ENCODE measurements at places on chromosomes 16 and 17.
A peak's percentile ranks its signal among the peaks of the same experiment; 100 is the strongest.

DNA sequence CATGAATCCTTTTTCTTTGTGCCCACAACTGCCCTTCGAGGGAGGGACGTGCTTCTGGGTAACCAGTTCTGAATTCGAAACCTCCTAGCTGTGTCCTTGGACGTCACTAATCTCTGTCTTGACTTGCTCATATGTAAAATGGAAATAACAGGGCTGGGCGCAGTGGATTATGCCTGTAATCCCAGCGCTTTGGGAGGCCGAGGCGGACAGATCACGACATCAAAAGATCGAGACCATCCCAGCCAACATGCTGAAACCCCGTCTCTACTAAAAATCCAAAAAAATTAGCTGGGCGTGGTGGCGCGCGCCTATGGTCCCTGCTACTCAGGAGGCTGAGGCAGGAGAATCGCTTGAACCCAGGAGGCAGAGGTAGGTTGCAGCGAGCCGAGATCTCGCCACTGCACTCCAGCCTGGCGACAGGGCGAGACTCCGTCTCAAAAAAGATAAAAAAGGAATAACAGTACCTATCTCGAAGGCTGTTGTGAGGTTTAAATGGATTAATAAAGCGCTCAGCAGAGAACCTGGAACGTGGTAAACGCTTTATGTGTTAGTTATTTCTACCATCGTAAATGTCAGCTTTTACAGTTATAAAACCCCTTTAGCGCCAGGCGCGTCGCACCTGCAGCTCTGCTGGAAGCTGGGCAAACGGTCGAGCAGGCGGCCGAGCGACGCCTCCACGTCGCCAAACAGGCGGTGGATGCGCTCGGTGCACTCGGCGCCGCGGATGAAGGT is 641 bp downstream of the COG8 start:
- no peak for DNase-seq

DNA sequence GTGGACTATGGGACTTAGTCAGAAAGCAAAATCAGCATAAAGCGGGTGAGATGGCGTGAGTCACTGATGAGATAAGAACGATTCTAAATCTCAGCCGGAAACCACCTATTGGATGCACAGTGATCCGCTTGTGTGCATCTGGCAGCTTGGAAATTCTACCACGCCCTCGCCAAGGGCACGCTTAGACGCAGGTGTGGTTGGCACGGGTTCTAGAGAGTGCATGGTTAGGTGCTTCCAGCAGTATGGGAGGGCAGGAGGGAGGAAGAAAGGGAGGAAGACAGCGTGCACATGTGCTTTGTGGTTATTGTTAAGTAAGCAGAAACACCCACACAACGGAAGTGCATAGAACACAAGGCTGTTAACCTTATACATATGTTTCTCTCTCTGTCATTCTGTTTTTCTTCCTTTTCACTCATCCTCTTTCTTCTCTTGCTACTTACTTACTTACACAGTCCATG is 374.0 kb upstream of the ASIC2 start:
- DNase-seq = peak; percentile 4

DNA sequence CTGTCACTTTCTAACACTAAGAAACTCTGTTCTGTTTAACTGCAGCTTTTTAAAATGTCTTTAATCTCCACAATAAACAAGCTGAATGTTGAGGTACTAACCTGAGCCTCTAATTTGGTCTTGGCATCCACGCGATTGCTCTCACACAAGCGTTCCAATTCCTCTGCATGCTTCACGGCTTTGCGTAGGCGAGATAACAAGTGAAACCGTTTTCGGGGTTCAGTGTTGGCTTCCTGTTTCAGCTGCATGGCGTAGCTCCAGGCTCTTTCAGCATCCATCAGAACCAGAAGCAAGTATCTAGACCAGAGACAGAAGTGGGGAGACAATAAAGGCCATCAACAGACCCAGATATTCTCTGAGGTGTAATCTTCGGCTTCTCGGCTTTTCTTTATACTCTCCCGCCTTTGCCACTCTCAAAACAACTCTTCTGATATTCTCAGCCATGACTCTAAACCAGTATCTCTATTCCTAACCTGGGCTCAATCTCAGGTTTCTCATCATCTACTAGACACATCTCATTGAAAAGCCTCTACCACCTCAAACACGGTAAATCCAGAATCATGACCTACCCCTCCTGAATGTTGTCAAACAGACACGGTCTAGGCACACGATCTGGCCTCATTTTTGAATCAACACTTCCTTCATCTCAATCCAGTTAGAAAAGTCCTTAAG is 8.3 kb downstream of the SRP68 start:
- DNase-seq = no peak

- DNase-seq = no peak
Measured at GRCh38 chr17:18028952-18029540, 9.9 kb downstream of the ATPAF2 start.

GRCh38 chr17:17398188-17398942 is 78.4 kb upstream of the MED9 start:
- no peak for DNase-seq
